ENCODE measurements at places on chromosomes 6 and 20. TPM values are rescaled to one million over a fixed set of nuclear protein-coding genes. Genes with fewer than 3 reads are reported as not detected.

The COQ3 gene
- 35.5 TPM for polyA plus RNA-seq

The KIAA1755 gene
- polyA plus RNA-seq: 6.2 TPM

The MAP7 gene
- 0.48 TPM for polyA plus RNA-seq

The UNC5CL gene
- 0.42 TPM for polyA plus RNA-seq

The OXT gene
- polyA plus RNA-seq: 0.35 TPM

The FAM83C gene
- polyA plus RNA-seq: not detected

The RIN2 gene
- 9.0 TPM for polyA plus RNA-seq

The SLC17A9 gene
- 2.3 TPM for polyA plus RNA-seq

The TRERF1 gene
- 0.75 TPM for polyA plus RNA-seq

The COL19A1 gene
- polyA plus RNA-seq: 0.26 TPM

The TRIM38 gene
- 3.7 TPM for polyA plus RNA-seq

The PPIL4 gene
- 15.1 TPM for polyA plus RNA-seq

The KIZ gene
- 8.3 TPM for polyA plus RNA-seq

The GRIK2 gene
- polyA plus RNA-seq: 0.13 TPM

The ZSWIM1 gene
- polyA plus RNA-seq: 4.9 TPM

The MUC22 gene
- under 0.01 TPM for polyA plus RNA-seq

The ZKSCAN3 gene
- polyA plus RNA-seq: 2.1 TPM

The GSTA4 gene
- 14.3 TPM for polyA plus RNA-seq

The SRMS gene
- polyA plus RNA-seq: not detected

The ABCF1 gene
- 32.6 TPM for polyA plus RNA-seq

The CD93 gene
- polyA plus RNA-seq: 12.7 TPM

The TXLNB gene
- polyA plus RNA-seq: 35.0 TPM

The C6orf132 gene
- polyA plus RNA-seq: 0.23 TPM

The SLPI gene
- 2.6 TPM for polyA plus RNA-seq

The TMEM170B gene
- 1.3 TPM for polyA plus RNA-seq

The PCK1 gene
- 2.2 TPM for polyA plus RNA-seq

The MYLK2 gene
- polyA plus RNA-seq: not detected

The LHFPL5 gene
- not detected for polyA plus RNA-seq

The DAAM2 gene
- polyA plus RNA-seq: 16.3 TPM

The HLA-DOB gene
- 1.1 TPM for polyA plus RNA-seq

The ZNF512B gene
- 11.8 TPM for polyA plus RNA-seq

The PPP1R3G gene
- polyA plus RNA-seq: 5.5 TPM

The NCOA6 gene
- 11.6 TPM for polyA plus RNA-seq

The DYNLT2 gene
- 3.4 TPM for polyA plus RNA-seq

The SMIM8 gene
- 10.5 TPM for polyA plus RNA-seq

The ADTRP gene
- 0.14 TPM for polyA plus RNA-seq

The C6orf120 gene
- polyA plus RNA-seq: 2.4 TPM

The STX11 gene
- 4.8 TPM for polyA plus RNA-seq

The C2 gene
- polyA plus RNA-seq: 1.1 TPM

The PNLDC1 gene
- 0.09 TPM for polyA plus RNA-seq

The EPB41L1 gene
- 8.0 TPM for polyA plus RNA-seq

The NUP43 gene
- 10.0 TPM for polyA plus RNA-seq

The TPD52L1 gene
- 42.5 TPM for polyA plus RNA-seq

Data from heart right ventricle (tissue), 16 donors.